ENCODE measurements at places on chromosomes 4 and X.

GRCh38 chr4:74370912-74371311 is 6.0 kb downstream of the EREG start:
- DNase-seq = no peak

DNA sequence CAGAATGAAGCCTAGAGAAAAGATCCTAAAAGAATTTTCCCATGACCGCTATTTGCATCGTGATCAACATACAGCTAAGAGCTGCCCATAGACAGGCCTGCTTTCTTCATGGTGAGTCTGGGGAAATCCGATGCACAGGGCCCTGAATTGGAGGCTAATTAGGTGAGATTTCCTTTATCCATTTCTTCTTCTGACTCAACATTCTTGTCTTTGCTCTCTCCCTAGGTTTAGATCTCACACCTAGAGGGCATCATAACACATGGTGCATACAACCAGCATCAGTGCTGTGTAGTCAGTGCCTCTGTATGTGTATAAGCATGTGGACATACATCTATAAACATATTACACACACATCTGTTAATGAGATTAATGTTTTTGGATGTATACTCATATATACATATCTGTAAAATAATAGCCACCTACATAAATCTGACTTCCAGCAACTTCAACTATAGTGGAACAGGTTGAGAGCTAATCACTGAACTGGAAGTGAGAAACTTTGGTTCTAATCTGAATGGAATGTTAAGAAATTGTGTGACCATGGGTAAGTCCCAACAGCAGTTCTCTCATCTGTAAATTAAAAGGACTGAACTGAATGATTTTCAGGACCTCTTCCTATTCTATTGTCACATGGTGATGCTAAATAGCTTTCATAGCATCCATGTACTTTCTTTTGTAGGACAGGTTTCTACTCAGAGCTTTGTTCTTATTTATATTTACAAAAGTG is 17.5 kb downstream of the GATB start:
- no peak for DNase-seq

GRCh38 chrX:110286106-110286505 is 31.8 kb downstream of the AMMECR1 start:
- no peak for DNase-seq

DNA sequence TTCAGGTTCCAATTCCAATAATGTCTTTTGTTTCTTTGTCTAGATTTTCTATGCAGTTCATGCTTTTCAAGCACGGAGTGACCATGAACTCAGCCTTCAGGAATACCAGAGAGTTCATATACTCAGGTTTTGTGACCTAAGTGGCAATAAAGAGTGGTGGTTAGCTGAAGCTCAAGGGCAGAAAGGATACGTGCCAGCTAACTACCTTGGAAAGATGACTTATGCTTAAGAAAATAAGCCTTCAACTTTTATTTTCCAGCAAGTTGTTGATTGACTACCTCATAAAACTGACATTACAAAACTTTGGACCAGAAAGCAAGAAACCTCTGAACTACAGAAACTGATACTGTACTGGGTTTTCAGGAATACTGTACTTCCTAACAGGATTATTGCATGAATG is 30.8 kb downstream of the INTS12 start:
- no peak for DNase-seq

DNA sequence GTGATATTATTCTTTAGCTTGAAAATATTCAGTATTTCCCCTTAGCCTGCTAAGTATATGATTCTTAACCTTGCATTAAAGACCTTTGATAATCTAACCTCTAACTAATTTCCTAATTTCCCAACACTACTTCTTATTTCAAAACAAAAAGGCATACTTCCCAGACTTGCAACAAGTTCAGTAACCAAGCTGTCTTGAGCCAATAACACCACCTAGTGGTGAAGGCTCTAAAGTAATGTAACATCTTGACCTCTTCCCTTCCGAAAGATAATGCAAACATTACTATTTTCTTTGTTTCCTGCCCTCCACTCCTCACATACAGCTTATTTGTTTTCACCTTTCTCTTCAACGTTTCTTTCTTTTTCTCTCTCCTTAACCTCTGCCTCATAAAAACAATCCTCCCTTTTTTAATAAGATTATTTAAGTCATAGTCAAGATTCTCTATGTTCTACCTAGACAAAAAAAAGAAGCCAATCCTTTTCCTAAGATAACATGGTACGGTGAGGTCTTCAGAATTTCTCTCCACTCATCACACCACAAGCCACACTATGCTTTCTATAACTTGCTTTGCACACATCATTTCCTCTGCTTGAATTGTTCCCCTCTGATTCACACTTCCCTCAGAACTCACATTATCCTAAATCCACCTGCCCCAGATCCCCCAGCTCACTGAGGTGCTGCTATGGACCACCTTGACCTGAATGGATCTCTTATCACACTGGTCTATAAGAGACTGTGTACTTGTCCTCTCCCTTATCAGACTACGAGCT is 3.5 kb downstream of the FAT1 start:
- no peak for DNase-seq

DNA sequence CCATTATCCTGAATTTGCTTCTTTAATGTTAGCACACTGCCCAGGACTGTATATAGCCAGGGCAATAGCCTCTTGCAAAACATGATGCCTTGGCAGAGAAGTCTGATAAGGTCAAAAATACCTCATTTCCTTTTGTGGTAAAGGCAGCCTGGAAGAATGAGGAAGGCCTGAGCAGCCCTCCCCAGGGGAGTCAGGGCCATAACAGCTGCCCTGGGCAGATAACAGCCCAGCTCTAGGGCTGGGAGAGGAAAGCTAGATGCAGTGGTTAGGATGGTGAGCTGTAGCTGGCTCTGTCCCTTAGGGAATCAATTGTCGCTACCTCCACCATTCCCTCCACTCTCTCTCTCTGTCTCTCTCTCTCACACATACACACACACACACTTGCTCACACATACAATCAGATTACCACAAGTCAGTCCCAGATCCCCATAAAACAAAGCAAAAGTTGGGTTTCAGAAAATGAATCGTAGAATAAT is 29.2 kb downstream of the EFHC2 start:
- DNase-seq = no peak

- DNase-seq = no peak
Measured at GRCh38 chrX:6095469-6095868, 133.2 kb downstream of the NLGN4X start.

DNA sequence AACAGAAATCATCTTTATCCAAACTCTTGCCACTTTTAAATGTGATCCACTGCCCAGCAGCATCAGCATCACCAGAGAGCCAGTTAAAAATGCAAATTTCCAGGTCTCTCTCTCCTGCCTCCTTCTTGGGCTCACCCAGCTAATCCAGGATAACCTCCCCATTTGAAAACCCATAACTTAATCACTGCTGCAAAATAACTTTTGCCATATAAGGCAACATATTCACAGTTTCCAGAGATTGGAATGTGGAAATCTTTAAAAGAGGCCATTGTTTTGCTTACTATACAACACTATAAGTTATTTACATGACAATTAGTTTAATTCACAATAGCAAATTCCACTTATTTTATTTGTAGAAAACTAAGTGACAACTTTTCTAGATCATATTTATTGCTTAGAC is 4.8 kb upstream of the EXOSC9 start:
- DNase-seq = no peak

- DNase-seq = no peak
Measured at GRCh38 chr4:8594097-8595038, 1.8 kb downstream of the CPZ start.

- no peak for DNase-seq
Measured at GRCh38 chr4:3671571-3672464, 94.4 kb upstream of the ADRA2C start.

GRCh38 chr4:141913928-141914327 is 277.5 kb downstream of the IL15 start:
- no peak for DNase-seq

Data from activated CD4-positive, CD25-positive, alpha-beta regulatory T cell (primary cell).